ENCODE measurements at places on chromosomes 5 and 9. TPM values are rescaled to one million over a fixed set of nuclear protein-coding genes. Genes with fewer than 3 reads are reported as not detected.

AHRR gene
- total RNA-seq = 18.3 TPM

NUDT2 gene
- 22.6 TPM for total RNA-seq

HMMR gene
- total RNA-seq = 5.3 TPM

RNF180 gene
- 27.4 TPM for total RNA-seq

SPATA31C1 gene
- 1.2 TPM for total RNA-seq
